ENCODE measurements at places on chromosomes 7 and 10.
A peak's percentile ranks its signal among the peaks of the same experiment; 100 is the strongest.

DNA sequence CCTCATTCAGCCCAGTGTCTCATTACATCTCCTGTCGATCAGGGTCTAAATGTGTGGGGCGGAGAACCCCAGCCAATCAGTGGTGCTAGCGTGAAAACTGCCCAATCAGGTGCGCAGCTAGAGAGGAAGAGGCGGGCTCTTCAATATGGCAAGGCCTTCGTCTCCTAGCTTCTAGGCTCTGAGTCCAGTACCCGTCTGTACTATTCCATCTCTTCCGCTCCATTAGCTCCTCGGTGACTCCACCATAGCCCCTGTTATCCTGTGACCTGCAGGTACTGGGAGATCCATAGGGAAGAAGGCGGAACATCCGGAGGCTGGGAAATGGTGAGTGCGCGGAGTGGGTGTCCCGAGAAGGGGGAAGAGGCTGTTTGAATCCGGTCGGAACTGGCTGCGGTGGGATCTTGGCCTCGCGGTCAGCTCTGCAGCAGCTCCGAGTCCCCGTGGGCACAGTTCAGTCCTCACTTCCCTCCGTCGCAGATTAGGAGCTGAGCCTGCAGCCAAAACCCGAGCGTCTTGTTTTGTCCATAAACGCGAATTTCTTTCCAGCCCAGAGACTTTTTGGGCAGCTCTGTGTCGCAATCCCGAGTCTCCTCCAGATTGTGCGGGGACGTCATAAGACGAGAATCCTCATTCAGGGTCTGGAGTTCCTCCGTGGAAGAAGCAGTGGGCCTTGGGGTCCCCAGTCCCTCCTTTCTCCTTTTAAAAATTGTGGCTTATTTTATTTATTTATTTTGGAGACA, at the start of gene ZNF727:
TSS of gene ZNF727 (plus strand) at position 134 of the 740 bp plus-strand sequence. CDS start at position 322, 188 bp downstream.
- peak; percentile 10 for DNase-seq

- no peak for DNase-seq
Observed at GRCh38 chr10:60374836-60375235, 14.8 kb downstream of the ANK3 start.

DNA sequence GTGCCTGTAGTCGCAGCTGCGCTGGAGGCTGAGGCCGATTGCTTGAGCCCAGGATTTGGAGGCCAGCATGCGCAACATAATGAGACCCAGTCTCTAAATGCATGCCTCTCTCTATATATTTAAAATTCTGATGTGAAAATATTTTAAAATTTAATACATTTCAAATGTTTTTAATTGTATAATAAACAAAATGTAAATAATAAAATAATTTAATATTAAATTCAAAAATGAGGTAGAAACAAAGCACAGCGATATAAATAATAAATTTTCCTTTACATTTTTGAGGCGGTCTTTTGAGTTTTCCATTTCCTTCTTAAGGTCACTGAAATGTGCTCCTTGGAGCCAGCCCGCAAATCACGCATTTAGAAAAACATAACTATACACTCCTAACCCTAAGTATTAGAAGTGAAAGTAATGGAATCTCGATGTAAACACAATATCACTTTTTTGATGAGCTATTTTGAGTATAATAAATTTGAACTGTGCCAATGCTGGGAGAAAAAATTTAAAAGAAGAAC, 523 bp upstream of the CDK1 start:
- DNase-seq: no peak

DNA sequence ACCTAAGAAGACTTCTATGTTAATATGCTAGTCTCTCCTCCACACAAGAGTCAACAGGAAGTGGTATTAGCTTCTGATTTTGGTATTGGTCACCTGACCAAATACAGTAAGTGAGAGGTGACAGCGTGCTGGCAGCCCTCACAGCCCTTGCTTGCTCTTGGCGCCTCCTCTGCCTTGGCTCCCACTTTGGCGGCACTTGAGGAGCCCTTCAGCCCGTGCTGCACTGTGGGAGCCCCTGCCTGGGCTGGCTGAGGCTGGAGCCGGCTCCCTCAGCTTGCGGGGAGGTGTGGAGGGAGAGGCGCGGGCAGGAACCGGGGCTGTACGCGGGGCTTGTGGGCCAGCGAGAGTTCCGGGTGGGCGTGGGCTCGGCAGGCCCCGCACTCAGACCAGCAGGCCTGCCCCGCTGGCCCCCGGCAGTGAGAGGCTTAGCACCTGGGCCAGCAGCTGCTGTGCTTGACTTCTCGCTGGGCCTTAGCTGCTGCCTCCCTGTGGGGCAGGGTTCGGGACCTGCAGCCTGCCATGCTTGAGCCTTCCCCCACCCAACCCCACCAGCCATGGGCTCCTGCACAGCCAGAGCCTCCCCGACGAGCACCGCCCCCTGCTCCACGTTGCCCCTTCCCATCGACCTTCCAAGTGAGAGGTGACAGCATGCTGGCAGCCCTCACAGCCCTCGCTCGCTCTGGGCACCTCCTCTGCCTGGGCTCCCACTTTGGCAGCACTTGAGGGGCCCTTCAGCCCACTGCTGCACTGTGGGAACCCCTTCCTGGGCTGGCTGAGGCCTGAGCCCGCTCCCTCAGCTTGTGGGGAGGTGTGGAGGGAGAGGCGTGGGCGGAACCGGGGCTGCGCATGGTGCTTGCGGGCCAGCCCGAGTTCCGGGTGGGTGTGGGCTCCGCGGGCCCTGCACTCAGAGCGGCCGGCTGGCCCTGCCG, 4.2 kb upstream of the ACSL5 start:
- no peak for DNase-seq

- no peak for DNase-seq
Observed at GRCh38 chr7:69843653-69844052, 245.4 kb downstream of the AUTS2 start.

DNA sequence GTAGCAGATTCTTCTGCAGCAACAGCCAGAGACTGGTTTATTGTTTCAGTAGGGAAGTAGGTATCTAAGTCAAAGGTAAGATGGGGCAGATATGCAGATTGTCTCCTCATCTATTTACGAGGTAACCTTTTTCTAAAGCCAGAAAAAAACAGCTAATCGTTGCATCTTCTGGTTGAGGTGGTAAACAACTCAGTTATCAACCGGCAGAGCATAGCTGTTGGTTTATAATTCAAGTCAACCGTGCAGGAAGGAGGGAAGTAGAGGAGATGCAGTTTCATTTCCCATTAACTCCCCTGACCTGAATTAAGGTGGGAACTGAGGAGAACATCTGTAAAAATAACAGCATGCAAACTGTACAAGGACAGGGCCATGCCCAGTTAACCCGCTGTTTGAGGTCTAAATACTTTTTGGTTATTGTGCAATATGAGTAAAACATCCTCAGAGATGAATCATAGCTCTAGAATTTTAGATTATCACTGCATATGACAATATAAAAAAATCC, 156.5 kb upstream of the ITGB1 start:
- DNase-seq: peak; percentile 31

GRCh38 chr10:29811751-29812427, 177.1 kb upstream of the SVIL start:
- DNase-seq: peak; percentile 41
